ENCODE measurements at places on chromosomes 3 and 15.

DNA sequence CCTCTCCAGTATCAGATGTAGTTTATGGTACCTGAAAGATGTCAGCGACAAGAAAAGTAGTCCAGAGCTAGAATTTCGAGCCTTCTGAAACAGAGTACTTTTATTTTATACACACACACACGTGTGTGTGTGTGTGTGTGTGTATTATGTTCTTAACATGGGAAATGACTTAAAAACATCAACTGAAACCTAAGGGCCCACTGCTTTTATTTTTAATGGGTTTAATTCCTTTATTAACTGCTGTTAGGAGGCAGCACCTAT lies 1.9 kb downstream of the TCF12 start:
- DNase-seq, result no peak

- no peak for DNase-seq
Measured at GRCh38 chr3:121574449-121574848, 6.7 kb downstream of the ARGFX start.

DNA sequence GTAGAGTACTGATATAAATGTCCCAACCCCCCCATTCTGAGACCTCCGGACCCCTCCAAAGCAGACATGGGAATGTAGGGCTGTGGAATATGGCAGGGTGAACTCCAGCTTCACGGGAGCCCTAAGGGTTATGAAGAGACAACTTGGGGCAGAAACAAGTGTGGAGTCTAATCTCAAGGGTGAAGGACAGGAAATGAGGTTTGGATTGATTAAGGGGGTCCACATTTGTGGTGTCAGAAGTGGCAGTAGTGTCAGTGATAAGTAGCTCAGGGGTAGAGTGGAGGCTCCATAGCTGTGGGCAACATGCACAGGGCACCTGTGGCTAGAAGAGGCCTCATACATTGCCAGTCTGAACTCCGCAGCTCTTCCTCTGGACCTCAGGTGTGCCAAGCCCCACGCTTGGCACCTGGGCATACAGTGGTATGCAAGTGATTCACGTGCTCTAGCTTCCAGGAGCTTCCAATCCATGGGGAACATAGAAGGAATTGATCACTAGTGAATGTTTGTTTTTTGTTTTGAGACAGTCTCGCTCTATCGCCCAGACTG lies 4.1 kb upstream of the P4HTM start:
- DNase-seq, result no peak

DNA sequence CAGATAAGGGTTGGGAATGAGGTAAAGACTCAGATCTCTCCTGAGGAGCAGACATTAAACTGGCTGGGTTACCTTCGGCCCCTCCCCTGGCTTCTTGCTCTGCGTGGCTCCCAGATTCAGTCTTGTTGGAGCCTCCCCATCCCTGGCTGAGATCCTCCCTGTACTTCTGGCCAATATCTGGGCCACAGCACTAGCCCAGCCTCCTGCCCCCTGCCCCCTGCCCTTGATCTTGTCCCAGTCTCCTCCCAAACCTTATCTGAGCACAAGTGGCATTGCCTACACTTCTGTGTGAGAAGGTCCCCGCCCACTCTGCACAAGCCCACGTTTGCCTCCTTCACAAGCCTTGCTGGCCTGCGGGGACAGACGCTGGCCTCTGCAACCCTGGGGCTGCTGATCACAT lies 16.8 kb downstream of the PLA2G4F start:
- DNase-seq, result no peak

DNA sequence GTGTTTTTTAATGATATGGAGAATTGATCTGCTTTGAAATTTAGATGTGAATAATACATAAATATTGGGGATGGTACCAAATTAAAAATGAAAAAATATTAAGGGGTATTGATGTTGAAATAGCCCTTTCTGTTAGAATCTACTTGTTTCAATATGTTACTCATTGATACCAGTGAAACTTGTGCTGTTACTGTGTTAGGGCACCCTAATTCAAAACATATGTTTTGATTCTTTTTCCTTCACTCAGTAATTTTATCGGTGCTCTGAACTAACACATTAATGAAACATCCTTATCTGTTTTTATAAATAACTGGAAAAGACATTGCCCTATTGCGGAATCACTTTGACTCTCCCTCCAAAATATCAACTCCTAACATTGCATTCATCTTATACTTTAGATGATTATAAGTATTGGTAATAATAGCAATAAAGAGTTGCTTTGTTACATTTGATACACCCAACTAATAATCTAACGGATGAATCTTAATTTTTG lies 52.0 kb upstream of the CCNB2 start:
- DNase-seq, result no peak

DNA sequence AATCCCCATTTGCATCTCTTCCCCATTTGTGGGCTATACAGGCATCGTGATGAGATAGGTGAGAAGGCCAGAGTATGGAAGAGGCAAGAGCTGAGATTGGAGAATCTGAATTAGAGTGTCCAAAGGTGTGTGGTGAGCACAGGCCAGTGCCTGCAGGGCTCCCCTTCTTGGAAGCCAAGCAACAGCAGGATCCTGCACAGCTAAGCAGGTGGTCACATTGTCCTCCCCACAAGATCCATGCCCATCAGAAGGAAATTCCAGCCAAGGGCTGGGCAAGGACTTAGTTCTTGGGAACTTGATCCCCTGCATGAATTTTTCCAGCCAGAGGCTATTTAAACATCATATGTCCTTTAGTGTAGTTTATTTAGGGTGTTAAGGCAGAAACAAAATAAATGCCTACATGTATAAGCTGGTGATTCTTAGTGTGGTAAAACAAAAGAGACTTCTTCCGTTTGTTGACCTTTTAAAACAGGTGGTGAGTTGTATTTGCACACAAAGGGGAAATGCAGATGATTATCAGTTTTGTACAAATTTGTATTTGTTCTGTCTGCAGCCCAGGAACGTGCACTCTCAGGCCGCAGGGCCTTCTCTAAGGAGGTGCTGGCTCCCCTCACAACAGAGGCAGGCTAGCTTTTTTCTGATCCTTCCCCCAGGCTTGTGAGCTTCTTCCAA lies 110.2 kb downstream of the PLCL2 start:
- DNase-seq, result no peak
